T-helper 2 cell (primary cell): ENCODE measurements at places on chromosomes 2 and 18.

DNA sequence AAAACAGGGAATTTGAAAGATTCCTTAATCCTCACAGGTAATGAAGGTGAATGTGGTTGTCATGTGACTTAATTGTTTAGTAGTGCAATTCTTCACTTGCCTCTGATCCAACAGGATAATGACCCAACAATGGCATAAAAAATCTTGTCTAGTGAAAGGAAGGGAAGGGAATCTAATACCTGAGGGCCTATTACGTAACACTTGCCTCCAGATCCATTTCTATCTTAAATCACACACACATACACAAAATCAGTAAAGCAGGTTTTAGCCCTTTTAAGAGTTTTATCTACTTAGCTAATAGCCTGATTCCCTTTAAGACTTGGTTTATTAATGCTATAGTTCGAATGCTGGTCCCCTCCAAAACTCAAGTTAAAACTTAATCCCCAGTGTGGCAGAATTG lies 118.6 kb downstream of the TMEM163 start:
- no peak for DNase-seq

GRCh38 chr2:204984518-204984917 lies 439.2 kb downstream of the PARD3B start:
- no peak for DNase-seq

- DNase-seq = no peak
These were observed 115.7 kb downstream of the CMPK2 start for GRCh38 chr2:6749962-6750361.

GRCh38 chr2:110657724-110658305 lies 20.0 kb downstream of the BUB1 start:
- DNase-seq = no peak

DNA sequence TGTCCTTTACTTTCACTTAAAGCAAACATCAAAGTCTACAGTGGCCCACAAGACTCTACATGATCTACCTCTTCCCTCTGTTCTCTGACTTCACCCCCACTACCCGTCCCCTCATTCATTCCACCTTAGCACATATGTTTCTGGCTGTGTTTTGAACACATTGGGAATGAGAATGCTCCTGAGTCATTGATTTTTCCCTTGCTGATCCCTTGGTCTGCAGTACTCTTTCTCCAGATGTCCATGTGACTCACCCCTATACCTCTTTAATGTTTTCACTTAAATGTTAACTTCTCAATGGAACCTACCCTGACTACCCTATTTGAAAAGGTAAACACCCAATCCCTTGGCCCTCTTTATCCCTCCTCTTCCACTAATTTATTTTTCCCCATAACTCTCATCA lies 30.7 kb upstream of the FRZB start:
- DNase-seq = no peak

GRCh38 chr2:43127208-43127940 lies 99.0 kb downstream of the ZFP36L2 start:
- peak; percentile 89 for DNase-seq

DNA sequence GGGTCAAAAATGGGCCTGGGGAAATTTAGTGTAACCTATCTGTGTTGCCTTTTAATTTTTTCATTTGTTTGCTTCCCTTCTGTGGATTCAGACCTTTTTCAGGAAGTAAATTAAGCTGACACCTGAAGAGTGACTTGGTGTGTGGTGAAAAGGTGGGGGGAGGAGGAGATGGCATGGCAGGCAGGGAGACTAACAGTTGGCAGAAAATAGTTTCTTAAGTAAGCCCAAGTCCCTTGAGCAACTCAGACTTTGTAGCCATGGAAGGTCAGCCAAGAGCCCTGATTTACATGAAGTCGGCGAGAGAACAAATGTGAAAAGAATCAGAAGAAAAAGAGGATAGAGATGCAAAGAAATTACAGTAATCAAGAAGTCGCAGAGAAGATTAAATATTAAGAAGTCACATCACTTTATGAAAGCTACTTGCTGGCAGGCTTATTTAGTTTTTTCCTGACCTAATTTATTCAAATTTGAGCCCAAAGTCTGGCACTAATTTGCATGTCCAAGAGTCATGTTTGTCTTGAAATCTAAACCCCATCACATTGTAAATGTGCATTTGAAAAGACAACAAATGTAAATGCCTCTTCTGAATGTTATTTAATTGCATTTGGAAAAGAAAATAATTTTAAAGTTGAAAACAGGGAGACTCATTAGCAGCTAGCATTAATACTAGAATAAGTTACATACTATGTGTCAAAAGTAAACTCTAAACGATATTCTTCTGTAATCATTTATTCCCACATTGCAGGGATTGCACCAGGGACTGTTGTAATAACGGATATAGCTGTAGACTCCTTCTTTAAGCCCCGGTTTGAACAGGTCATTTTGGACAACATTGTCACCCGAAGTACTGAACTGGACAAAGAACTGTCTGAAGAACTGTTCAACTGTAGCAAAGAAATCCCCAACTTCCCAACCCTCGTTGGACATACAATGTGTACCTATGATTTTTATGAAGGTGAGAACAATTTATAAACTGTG lies 19.3 kb downstream of the UPP2 start:
- DNase-seq = no peak

DNA sequence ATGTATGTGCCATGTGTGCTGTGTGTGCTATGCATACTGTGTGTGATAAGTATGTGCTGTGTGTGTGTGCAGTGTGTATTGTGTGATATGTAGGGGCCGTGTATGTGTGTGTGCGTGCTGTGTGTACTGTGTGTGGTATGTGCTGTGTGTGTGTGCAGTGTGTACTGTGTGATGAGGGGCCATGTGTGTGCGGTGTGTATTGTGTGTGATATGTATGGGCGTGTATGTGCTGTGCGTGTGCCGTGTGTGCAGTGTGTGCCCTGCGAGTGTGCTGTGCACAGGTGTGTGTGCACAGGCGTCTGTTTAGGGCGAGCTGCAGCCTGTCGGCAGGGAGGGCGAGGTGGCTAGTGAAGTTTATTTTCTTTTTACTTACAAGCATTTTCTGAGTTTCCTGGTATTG lies 16.1 kb downstream of the SNORC start:
- no peak for DNase-seq

DNA sequence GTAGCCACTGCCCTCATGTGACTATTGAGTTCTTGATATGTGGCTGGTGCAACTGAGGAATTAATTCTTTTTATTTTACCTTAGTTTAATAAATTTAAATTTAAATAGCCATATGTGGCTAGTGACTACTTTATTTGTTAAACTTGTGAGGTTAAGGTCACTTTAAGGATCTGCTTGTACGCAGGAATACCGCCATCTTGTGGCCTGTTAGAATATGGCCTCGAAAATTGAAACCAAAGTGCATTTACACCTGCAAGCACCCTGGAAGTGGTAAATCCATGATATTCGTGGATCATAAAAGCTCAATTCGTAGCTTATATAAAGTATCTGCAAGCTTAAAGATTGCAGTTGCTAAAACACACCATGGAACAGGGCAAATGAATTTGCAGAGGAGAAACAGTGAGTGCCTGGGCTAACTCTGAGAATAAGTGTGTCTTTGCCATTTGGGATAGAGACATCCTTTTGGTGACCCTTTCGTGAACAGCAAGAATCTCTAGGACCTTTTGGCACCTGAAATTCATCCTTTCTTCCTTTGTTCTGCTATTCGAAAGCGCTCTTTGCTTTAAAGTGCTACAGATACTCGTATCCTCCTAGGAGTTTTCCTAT lies 59.9 kb upstream of the REG3A start:
- no peak for DNase-seq

DNA sequence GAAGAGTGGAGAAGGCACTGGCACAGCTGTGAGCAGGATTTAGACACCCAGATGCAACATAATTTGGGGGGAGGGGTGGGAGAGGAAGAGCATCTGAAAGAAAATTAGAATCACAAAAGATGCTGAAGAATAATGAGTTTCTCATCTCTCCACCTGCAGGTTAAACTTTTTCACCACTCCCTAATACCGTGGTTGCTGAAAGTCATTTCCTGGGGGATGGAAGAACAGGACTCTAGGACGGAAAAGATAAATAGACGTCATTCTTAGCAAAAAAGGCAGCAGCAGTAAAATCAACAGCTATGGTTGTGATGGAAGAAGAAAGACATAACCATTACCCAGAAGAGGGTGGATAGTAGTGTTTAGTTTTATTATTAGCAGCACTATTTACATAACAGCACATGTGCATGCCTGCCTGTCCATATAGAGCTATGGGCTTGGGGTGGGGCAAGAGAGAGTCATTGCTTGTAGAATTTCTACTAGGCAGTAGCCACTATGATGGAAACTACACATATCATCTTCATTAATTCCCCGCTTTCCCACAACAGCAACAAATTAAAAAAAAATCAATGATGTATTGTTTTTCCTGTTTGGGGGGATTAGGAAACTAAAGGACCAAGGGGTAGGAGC lies 212.2 kb downstream of the TRIB2 start:
- no peak for DNase-seq

DNA sequence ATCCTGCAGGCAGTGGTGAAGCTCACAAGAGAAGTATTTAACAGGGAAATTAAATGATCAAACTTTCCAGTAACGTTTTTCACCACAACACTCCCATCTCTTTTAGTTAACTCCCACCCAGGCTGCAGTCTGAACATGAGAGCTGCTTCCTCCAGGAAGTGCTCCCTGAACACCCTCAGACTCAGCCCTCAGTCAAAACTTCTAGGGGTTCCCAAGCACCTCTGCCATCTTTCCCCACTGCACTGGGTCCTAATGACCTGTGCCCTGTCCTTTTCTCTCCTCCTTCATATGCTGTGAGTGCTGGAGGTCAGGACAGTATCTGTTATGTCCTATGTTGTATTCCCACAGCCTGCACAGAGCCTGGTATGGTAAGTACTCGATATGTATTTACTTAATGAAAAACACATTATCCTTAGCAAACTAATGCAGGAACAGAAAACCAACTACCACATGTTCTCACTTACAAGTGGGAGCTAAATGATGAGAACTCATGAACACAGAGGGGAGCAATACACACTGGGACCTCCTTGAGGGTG lies 49.2 kb upstream of the ASPRV1 start:
- no peak for DNase-seq

DNA sequence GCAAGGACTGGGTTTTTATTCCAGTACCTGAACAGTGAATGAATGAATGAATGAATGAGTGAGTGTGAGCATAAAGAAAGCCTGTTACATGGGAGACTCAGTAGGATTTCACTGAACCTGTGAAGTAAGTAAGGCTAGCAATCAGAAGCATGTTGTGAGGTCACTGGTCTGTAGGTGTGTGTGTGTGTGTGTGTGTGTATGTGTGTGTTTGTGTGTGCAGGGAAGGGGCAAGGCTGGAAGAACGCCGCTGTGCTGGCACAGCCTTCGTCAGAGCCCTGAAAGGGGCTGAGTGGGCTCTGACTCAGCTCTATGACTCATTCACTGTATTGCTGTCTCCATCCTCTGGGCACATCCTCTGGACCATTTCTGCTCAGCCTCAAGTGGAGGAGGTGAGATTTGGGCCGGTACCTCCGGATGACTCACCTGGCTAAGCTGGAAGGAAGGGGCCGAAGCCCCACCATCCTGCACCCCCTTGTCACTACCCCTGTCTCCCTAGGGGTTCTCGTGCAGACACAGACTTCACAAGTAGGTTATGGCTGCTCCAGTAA lies 51.4 kb upstream of the MRPL33 start:
- peak; percentile 28 for DNase-seq

DNA sequence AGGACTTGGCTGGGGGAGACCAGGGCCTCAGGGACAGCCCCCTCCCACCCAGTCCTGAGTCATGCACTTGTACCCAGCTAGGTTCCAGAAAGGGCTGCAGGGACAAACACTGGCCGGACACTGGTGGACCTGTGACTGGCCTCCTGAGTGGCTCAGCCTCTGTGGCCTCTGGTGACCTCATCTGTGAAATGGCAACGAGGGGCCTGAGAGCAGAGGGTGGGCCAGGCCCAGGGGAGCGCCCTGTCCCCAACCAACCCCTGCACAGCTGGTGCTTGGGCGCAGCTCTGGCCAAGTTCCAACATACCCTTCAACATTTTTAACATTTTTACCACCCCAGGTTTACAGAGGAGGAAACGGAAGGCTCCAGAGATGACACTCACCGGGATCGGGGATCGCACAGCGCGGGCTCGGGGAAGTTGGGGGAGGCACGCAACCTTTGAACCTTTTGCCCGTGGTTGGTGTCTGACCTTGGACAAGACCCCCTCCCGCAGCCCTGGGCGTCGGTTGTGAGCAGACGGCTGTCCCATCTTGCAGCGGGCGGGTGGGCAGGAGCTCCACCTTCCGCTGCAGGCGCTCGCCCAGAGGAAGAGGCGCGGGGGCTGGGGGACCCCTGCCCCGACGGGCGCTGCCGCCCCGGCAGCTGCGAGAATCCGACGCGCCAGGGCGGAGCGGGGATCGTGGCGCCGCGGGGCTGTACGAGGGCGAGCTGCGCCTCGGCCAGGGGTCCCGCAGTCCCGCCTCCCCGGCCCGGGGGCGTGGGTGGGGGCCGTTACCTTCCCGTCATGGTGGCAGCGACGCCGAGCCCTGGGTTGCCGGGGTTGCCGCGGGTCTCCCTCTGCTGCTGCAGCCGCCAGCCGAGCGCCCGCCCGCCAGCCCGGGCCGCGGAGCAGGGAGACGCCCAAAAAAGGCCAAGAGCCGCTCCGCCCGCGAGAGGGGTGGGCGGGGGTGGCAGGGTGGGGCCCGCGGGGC lies 805 bp downstream of the LIMS2 start:
- DNase-seq = no peak

DNA sequence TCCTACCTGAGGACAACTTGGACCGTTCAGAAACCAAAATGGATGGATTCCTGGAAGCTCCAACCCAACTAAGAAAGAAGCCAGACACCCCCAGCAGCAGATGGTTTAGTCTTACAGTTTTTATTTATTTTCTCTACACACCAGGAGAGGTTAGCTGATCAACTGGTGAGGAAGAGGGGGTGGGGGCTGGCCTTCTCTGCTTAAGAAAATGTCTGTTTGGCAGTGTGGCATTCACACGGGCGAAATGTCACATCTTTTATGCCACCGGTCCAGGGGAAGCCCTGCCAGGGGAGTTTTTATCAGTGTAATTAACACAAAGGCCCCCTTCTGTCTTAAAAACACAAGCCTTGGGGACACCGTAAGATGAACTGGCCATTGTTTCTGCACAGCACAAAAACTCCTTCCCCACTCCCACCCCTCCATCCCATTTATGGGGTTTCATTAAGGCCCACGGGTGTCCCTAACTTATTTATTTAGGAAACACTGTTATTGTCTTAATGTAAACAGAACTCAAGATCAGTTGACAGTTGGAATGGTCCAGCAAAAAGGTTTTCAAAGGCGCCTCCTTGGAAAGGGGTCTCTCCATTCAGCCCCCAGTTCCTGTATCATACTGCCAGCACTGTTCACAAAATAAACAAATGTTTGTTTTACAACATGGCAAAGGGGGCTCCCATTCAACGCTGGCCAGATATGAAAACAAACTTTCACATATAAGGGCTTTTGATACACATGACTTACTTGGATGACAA lies 217.0 kb downstream of the C1D start:
- no peak for DNase-seq

DNA sequence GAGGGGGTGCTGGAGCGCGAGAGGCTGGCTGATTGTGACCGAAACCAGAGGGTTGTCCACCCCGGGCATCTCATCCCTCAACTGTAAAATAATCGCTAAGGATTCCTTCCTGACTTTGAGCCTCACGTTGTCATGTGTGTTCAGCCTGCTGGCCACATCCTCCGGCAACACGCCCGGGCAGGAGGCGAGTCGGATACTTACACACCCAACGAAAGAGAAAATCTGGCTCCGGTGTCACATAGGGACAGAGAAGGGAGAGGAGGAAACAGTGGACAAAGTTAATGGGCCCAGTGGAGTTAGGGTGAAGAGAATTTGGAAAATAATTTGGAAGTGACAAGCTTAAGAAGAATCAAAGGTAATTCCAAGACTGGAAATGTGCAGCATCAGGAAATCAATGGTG lies 2.4 kb downstream of the TLX2 start:
- DNase-seq = no peak
